ENCODE measurements at places on chromosomes 2 and 18.

- peak; percentile 63 for DNase-seq
Observed at GRCh38 chr2:10036095-10036884, 7.1 kb upstream of the KLF11 start.

- no peak for DNase-seq
Observed at GRCh38 chr2:86468162-86469033, 27.2 kb downstream of the KDM3A start.

- DNase-seq, result no peak
Observed at GRCh38 chr2:120233292-120233691, 10.1 kb upstream of the TMEM185B start.

DNA sequence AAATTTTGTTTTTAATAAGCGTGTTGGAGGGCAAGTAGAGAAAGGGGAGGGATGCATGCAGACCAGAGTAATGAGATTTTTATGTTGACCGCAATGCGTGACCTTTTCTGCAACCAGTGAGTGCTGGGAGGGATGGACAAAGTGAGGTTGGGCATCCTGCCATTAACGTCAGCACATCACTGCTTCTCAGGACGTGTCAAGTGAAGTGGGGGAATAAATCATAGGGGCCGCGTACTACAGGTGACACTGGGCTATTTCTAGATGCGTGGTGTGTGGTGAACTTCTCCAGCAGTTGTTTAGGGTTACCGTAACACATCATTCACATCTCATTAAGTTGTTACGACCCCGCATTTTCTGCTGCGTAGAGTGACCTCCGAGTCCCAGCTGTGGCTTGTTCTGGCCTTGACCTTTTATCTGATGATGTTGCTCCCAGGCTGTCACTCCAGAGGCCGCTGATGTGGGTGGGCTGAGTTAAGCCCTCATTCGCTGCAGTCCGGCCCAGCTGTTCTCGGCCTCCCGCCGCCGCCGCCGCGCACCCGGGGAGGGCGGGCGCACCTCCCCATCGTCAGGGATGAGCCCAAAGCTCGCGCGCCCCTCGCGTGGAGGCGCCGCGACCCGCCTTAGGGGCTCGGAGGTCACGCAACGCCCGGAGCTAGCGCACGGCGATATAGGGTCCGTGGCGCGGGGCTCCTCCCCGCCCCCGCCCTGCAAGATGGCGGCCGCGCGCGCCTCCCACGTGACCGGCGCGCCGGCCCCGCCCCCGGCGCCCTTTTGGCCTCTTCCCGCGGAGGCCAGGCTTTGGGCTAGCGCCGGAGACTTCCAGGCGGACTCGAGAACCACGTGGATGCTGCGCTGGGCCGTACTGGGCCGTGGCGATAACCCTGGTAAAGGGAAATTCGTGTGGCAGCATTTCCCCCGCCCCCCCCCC, 3.5 kb downstream of the ZCCHC2 start:
- DNase-seq, result peak; percentile 81

GRCh38 chr2:45591073-45591472, 20.0 kb downstream of the SRBD1 start:
- DNase-seq, result no peak

DNA sequence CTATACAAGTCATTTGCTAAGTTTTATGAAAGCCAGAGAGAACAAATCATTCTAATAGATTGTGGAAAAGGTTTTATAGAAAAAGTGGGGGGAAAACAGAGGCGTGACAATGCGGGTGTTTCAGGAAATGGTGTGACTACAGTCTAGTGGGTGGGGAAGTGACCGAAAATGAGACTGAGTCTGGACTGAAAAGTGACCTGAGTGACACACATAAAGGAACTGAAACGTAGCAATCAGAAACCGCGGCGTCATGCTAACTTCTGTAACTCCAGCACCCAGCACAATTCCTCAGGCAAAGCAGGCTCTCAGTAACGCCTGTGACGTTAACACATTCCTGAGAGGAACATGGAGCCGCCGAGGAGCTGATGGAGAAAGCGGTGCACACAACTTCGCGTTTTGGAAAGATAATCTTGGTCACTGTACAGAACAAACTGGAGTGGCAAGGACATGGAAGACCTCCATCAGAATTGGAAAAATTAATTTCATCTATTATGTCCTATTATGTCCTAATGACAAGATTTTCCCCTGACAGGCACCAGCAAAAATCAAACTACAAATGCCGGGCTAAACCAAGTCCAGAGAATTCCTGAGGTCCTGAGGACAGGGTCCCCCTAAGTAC, 1.4 kb upstream of the CD226 start:
- DNase-seq, result no peak

DNA sequence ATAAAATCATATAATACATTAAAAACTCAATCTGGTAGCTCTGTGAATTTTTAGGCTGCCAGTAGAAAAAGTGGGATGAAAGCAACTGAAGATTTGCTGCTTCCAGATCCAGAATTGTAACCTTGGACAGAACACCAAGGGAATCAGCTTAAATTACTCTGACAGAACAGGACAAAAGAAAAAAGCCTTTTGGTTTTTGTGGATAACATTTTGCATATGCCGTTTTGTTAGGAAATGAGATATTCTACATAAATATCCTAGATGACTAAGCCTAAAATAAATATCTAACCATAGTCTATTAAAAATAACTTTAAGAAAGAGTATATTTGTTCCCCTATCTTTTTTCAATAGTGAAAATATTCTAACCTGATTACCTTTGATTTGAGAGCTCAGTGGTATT, 148.7 kb upstream of the DOCK10 start:
- DNase-seq, result no peak

DNA sequence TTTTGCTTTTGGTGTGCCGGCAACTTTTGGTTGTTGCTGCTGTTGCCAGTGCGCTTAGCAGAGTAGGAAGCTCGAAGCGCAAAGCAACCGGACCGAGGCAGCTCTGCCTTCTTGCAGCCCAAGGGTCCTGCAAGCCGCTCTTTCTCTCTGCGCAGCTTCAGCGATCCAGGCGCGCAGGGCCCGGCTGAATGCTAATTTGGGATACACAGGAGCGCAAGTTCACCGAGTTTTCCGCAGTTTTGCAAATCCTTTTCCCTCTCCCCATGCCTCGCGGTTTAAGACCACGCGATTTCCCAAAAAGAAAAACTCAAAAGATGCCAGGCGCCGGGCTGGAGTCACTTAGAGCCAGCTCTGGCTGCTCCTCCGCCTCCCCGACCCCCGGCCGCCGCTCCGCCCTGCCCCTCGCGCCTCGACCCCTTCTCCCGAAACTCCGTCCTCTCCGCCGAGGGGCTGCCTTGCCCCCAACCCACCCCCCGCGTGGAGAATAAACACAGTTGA, 13.5 kb upstream of the SIX3 start:
- no peak for DNase-seq

- no peak for DNase-seq
Observed at GRCh38 chr18:8792688-8793316, 87.4 kb downstream of the MTCL1 start.

Data from iPS-NIHi11 (cell line).